Activated naive CD8-positive, alpha-beta T cell treated with anti-CD3 and anti-CD28 coated beads for 36 hours (primary cell): ENCODE measurements at places on chromosomes 4 and X. TPM values are rescaled to one million over a fixed set of nuclear protein-coding genes. Genes with fewer than 3 reads are reported as not detected.
A peak's percentile ranks its signal among the peaks of the same experiment; 100 is the strongest.

STBD1 gene
- total RNA-seq, result not detected

CFP gene
- total RNA-seq, result 0.90 TPM

DNA sequence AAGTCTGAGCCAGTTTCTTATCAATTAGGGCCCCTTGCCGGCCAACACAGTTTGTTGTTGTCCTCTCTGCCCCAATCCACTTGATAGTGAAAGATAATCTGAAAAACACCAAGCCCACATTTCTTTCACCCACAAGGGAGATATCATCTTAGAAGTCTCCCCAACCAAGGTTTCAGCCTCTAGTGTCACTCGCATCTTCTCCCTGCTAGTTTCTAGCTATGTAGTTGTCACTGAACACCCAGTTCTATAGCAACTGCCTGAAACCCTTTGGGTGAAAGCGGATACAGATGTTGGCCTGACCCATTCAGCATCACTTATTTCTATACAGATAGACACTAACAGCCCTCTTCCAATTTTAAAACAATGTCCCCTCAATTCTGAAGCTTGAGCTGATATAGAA, 116.3 kb downstream of the BMP15 start:
- no peak for DNase-seq

GRCh38 chr4:169612871-169613859, 782 bp upstream of the NEK1 start:
- peak; percentile 54 for DNase-seq
